ENCODE measurements at places on chromosomes 1 and 21.

DNA sequence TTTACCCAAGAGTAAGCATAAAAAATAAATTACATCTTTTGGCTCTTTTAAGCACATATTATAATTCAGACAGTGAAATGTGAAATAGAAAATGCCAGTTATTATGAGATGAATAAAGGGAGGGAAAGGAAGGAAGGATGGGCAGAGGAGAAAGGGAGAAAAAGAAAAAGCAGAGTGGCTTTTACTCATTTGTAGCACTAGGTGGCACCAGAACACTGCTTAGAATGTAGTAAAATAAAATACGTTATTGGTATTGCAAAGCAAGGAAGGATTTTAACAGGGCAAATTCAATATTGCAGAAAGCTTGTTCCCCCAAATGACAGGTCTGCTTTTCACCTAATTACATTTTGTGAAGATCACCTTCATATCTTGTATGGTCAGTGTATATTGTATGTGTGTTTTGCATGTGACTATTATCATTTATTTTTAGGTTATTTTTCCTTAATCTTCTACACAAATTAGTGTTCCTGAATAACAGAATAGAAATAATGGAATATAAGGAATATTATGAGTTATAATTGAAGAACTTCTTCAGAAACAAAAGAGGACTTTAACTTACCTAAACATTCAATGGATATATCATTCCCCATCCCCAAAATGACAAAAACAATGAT lies 9.1 kb upstream of the PCNX2 start:
- no peak for DNase-seq

GRCh38 chr1:176531921-176532897 lies 69.2 kb downstream of the PAPPA2 start:
- no peak for DNase-seq

GRCh38 chr1:163744301-163744887 lies 422.6 kb downstream of the NUF2 start:
- no peak for DNase-seq

GRCh38 chr1:204456826-204457442 lies 37.7 kb downstream of the PIK3C2B start:
- DNase-seq: no peak

GRCh38 chr1:237772009-237772408 lies 118.7 kb downstream of the ZP4 start:
- DNase-seq: no peak

- DNase-seq: no peak
Measured at GRCh38 chr1:203516184-203516583, 22.2 kb downstream of the OPTC start.

GRCh38 chr21:32082466-32082865 lies 196.4 kb downstream of the MIS18A start:
- no peak for DNase-seq

DNA sequence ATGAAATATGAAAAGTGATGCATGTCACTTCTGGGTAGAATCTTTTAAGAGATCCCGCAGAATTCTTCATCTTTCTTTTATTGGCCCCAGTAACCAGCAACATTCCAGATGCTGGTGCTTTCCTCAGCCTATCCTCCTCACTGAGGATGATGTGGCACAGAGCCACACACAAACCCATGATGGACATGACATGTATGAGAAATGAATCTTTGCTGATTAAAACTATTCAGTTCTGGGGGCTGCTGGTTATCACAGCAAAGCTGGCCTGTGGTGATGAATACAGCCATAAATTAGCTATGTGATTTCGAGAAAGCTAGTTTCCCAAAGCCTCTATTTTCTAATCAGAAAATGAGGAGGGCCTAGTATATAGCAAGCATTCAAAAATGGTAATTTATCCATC lies 8.3 kb upstream of the ERICH3 start:
- DNase-seq: no peak

GRCh38 chr1:226195144-226195543 lies 8.6 kb upstream of the ACBD3 start:
- no peak for DNase-seq

DNA sequence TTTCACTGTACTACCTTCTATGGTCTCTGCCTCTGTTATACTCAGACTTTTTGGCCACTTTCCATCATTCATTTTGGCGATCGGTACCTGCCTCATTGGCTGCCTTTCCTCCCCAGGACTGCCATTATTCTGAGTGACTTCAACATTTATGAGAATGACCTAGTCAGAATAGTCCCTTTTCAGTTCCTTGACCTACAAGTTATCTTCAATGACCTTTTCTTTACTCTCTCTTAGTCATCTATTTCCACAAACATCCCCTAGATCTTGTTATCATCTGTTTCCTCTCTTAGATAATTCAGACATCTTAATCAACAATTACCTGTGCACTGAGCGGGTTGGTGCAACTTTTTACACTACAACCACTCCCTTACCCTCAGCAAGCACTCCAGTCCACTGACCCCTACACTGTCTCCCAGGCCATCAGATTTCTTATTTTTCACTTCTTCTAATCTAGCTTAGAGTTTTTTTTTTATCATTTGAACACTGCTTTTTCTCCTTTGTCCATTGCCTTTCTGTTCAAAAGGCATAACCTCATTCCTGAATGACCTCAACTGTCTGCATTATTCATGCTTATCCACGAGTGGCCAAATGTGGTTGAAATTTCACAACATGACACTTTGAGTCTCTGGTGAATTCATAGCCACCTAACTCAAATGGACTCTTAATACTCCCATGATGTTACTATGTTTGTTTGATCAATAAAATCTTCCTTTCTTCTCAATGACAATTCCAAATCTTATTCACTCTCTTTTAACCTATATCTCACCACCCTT lies 112.7 kb downstream of the HMCN1 start:
- DNase-seq: no peak

- no peak for DNase-seq
Measured at GRCh38 chr1:44585315-44585920, 88.9 kb downstream of the TMEM53 start.

GRCh38 chr1:2132222-2133038 lies 62.1 kb downstream of the FAAP20 start:
- DNase-seq: peak; percentile 65

- no peak for DNase-seq
Measured at GRCh38 chr1:37865348-37866120, 6.1 kb upstream of the MTF1 start.

- DNase-seq: no peak
Measured at GRCh38 chr1:166139735-166140134, 27.1 kb downstream of the FAM78B start.

GRCh38 chr1:206002160-206002559 lies 1.0 kb downstream of the RAB7B start:
- no peak for DNase-seq

DNA sequence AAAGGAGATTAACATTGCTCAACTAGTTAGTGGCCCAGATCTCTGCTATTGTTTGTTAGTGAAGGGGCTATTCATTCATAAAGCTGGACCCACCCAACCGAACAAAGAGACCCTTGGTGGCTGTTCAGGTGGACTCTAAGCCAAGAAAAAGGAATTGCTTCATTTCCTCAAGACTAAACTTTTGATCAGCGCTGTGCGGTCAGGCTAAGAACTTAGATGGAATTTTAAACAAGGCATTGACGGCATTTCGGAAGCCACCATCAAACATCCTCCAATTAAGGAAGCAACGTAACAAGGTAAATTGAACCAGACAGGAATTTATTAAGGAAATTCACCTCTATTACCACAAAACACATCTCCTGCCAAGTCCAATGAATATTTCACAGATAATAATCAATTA lies 19.9 kb upstream of the SHCBP1L start:
- DNase-seq: no peak

- DNase-seq: no peak
Measured at GRCh38 chr1:211340622-211341507, 14.2 kb downstream of the TRAF5 start.

DNA sequence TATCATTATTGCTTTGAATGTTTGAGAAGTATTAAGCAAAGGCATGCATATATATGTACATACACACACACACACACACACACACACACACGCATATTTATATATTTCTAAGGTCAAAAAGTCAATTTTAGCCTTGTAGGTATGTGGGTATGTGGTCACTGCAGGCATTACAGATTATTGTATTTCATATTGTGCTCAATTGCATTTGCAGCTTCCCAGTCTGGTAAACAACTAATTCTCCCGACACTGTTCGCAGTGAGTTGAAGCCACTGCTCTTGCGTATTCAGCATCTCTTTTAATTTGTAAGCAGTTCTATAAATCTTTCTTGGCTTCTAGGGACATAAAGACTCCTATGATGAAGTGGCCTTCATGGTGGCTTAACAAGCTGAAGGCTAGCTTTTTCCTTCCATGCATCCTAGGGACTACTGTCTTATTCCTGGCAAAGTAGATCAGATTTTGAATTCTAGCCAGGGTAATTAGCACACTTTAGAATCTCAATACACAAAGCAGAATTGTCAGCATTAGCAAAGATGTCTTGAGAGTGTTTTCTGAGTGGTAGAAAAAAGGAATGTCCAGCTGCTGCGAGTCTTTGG lies 368.6 kb upstream of the NEGR1 start:
- no peak for DNase-seq

DNA sequence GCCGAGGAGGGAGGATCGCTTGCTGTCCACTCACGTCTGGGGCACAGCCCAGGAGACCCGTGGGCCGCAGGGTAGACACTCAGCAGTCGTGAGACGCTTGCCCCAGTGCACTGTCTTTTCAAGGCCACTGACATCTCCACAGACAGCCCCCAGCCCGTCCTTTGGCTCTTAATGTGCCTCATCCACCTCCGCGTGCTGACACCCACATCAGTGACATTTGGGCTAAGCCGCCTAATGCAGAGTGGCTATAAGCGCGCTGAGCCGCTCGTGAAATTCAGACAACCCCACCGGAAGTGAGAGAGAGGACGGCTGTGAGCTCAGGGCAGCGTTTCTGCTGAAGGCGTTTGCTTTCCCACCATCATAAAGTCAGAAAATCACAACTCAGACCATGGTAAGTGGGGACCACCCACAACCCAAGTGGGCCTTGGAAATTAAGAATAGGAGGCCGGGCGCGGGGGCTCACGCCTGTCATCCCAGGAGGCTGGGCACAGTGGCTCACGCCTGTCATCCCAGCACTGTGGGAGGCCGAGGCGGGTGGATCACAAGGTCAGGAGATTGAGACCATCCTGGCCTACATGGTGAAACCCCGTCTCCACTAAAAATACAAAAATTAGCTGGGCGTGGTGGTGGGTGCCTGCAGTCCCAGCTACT lies 8.4 kb downstream of the SLC35E2B start:
- peak; percentile 9 for DNase-seq

DNA sequence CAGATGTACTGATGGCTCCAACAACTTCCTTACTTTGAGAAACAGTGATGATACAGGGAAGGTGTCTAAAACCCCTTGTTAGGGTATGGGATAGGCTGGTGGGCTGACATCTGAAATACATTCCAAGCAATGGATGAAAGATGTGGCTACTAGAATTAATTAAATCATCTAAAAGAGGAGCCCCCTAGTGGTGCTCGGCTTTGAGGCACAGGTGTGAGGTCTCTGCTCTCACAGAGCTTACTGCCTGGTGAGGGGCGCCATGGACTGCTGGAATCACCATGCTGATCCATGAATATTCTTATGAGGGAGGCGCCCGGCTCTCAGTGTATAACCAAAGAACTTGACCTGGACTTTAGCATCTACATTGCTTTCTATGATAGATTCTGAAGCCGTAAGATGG lies 48.5 kb downstream of the GNG4 start:
- no peak for DNase-seq

DNA sequence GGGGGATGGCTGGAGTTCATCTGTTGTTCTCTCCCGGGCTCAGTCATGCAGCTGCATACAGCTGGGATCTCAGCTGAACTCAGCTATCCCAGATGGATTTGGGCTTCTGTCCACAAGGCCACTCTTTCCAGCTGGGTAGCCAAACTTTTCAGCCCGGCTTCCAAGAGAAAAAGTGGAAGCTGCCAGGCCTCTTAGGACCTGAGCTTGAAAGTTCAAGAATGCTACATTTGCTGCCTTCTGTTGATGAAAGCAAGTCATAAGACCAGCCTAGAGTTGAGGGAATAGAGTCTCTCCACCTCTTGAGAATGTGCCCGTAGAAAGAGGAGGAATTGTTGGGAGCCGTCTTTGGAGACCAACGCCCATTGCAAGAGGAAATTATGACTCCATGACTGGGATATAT lies 95.3 kb downstream of the C1orf21 start:
- DNase-seq: no peak

- no peak for DNase-seq
Measured at GRCh38 chr1:45327644-45328515, 1.2 kb downstream of the HPDL start.

DNA sequence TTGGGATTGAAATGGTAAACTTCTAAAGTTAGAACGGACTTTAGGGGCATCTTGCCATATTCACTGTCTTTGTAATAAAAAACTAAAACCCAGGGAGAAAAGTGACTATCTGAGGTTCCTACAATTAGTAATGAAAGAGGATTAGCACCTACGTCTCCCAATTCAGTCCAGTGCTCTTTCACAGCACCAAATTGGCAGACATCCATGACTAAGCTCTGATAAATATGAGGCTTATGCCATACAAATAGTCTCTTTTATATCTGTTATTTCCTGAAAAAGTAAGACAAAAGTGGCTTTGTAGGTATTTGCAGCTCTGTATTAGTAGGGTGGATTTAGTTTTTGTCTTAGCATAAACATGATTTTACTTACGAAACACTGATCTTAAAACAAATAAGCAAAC lies 315.0 kb upstream of the NRIP1 start:
- no peak for DNase-seq

DNA sequence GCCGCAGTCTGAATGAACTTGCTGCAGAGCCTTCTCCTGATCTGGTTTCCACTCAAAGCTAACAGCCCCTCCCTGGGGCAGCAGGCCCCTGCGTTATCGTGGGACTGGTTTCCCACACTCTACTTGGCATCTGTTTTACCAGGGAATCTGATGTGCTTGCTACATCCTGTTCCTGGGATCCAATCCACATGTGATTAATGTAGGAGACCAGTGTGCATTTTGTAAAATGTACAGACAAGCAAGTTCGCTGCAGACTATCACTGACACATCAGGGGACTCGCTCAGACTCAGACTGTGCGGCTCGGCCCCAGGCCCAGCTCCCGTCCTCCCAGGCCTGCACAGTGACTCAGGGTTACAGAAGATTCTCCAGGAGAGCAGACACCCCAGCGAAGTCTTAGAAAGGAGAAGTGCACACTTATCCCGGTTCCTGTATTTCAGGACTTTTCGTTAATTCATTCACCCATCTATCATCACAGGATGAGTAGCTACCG lies 340.1 kb downstream of the MATN1 start:
- no peak for DNase-seq

GRCh38 chr1:202241376-202242079 lies 47.9 kb downstream of the LGR6 start:
- DNase-seq: no peak

DNA sequence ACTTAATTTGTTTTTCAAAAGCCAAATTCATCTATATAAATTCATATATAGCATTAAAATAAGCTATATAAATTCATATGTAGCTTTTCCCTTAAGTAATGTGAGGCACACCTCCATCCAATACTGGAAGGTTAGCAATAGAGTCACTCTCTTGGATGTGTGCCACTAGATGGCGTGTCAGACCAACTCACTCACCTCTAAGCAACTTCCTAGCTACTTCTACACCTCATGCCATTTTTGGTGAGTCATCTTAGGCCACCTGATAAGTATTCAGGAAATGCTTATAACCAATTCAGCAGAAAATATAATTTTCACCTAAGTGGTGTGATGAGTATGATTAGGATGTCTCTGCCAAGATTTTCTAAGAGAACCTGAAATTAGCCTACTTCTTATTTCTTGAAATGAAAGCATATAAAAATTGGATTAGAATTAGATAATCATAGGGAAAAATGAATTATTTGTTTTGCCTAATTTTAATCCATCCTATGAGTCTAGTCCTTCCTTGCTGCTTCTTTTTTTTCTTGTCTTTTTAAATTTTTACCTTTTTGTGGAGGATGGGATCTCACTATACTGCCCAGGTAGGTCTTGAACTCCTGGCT lies 34.4 kb upstream of the TADA1 start:
- DNase-seq: peak; percentile 93

GRCh38 chr1:31368611-31369107 lies 4.2 kb downstream of the FABP3 start:
- DNase-seq: no peak

Measured in natural killer cell (primary cell).